ENCODE measurements at places on chromosomes 16 and 17.

GRCh38 chr17:62780951-62781350 lies 27.2 kb downstream of the MARCHF10 start:
- no peak for DNase-seq

DNA sequence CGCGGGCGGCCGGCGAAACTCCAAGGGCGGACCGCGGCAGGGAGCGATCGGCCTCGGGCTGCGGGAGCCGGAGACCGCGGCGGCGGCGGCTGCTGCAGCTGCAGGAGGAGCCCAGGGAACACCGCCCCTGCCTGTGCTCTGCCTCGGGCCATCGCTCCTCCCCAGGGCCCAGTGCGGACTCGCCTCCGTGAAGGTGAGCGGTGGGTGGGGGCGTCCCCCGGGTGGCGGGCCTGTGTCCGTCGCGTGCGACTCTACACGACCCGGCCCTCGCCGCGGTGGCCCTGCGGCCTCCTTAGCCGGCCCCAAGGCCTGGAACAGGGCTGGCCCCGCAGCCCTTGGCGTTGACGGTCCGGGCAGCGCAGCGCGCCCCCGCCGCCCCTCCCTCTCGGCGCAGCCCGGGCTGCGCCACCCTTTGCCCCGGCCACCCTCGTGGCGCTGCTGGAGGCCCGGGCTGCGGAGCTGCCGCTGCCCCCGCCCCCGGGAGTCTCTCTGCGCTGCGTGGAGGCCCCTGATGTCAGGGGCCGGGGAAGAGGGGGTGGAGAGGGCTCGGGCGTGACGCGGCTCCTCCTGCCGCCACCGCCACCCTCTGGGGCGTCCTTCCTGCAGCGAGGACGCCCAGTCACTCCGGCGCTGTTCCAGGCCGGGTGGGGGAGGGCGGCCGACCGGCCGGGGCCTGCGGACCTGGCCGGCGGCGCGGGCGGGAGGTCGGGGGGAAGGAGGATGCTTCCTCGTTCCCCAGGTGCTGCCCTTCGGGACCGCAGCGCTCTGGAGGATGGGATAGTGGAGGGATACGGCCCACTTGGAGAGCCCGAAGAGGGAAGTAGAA lies 485 bp downstream of the DYNLL2 start:
- peak; percentile 60 for DNase-seq

- DNase-seq, result no peak
Measured at GRCh38 chr17:75346906-75347305, 57.7 kb upstream of the SLC25A19 start.

DNA sequence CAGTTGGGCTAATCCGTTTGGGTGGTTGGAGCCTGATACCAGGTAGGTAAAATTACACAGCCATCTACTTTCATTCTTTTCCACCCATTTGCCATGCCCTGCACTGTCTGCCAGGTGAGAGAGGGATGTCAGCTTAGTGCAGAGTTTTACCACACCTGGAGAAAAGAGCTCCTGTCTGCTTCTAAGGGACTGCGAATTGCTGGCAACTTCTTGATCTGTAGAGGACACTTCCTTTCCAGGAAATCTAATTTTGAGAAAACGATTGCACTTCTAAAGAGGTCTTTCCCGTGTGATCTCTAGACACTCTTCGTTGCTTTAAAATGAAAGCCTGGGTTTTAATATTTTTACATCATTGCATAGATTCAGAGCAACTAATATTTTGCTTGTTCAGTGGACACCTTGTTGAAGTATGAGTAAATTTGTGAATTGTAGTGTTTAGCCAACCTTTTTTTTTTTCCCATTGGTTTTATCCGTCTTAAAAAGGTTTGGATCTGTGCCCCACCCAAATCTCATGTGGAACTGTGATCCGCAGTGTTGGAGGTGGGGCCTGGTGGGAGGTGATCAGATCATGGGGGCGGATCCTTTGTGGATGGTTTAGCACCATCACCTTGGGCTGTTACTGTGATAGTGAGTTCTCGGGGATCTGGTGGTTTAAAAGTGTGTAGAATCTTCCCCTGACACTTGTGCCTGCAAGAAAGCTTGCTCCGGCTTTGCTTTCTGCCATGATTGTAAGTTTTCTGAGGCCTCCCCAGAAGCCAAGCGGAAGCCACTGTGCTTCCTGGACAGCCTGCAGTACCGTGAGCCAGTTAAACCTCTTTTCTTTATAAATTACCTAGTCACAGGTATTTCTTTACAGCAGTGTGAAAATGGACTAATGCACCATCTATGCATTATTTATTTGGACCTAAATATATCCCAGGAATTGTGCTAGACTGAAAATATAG lies 104.6 kb downstream of the PRKCA start:
- no peak for DNase-seq

- no peak for DNase-seq
Measured at GRCh38 chr16:4481526-4481925, 5.3 kb downstream of the HMOX2 start.

DNA sequence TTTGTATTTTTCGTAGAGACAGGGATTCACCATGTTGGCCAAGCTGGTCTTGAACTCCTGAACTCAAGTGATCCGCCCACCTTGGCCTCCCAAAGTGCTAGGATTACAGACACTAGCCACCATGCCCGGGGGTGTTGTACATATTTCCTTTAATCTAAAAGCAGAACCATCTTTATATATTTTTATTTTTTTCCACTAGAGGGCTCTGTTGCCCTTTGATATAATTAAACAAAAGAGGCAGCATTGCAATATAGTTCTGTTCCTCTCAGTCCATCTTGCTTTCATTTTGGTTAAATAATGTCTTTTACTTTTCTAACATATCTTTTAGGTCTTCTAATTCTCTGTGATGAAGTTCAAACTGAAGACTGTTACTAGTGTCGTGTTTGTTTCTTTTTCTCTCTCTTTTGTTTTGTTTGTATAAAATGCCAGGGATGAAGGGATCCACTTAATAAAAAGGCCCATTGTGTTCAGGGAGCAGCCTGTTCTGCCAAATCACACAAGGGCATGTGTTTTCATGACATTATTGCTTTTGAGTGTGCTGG lies 23.4 kb downstream of the WWOX start:
- DNase-seq, result peak; percentile 70

GRCh38 chr17:54085934-54086333 lies 263.2 kb downstream of the KIF2B start:
- DNase-seq, result no peak

GRCh38 chr17:2372180-2372579 lies 28.7 kb downstream of the MNT start:
- no peak for DNase-seq

GRCh38 chr16:81618661-81619060 lies 160.4 kb upstream of the PLCG2 start:
- DNase-seq, result no peak

DNA sequence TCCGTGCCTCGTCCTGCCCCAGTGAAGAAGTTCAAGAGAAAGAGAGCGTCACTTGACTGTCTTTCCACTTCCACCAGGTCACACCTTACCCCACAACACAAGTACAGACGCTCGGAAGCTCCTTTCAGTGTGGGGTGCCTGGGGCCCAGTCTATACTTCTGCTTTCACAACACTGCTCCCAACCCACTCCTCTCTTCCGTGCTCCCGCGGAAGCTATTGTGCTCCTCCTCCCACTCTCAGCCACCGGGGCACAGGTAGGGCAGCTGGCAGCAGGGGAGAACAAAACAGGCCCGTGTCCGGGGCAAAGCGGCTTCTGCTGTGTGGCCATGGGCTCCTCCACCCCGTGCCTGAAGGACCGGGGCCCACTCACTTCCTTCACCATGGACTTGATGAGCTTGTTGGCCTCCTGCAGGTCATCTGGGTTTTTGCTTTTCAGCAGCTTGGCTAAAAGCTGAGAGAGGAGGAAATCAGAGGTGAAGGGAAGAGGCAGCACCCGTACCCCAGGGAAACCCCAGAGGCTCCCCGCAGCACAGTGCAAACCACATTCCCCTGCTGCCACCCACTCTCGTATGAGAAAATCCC lies 18.9 kb downstream of the GGA3 start:
- no peak for DNase-seq

DNA sequence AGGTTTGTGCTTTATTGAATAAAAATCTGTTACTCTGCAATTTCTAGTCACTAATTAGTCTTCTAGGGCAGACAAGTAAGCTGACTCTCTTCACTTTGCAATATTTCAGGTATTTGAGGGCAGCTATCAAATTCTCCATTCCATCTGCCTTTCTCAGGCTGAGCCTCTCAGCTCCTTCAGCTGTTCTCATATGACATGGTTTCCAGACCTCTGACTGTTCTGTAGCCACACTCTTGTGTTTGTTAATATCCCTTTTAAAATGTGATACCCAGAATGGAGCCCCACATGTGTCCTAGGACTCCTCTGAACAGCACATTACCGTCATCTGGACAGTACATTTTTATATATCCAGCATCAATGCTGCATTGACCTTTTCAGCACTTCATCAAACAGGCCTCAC lies 46.1 kb upstream of the MTMR4 start:
- DNase-seq, result no peak

GRCh38 chr16:5633845-5634440 lies 536.3 kb upstream of the EEF2KMT start:
- peak; percentile 24 for DNase-seq

DNA sequence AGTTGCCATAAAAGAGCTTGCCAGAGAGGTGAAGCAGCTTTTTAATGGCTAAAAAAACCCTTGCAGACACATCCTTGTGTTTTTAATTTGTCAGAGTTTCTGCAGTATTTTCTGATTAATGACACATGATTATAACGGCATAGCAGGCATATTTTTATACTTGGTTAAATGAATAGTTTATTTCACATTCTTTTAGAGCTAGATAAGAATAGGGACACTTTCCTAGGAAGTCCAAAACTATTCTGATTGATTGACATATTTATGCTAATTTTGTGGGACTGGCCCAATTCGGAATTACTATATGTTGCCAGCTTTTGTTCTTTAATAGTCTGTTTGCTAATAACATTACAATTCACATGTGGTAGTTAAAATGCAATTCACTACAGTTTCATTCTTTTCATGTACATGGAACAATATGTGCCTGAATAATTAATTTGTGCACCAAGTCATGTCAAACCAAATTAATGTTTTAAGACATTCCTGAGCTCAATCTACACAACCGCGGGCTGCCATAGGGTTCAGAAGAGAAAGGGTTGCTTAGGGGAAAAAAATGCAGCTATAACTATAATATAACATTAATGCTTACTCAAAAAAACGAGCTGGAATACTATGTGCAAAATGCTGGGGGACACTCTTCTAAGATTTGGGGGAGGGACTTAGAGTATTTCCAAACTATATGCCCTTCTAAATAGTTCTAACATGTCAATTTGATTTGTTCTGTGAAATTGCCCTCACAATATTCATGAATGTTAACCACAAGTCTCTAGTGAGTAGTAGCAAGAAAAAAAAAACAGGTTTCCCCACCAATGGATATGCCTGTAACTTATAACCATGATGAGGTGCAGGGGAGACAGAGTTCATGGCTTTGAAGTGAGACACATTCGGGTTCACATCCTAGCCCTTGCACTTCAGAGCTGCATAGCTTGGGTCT lies 305.4 kb downstream of the CEP112 start:
- no peak for DNase-seq

GRCh38 chr17:66461343-66461995 lies 159.1 kb downstream of the PRKCA start:
- DNase-seq, result no peak

GRCh38 chr17:38761612-38762011 lies 9.1 kb downstream of the PSMB3 start:
- DNase-seq, result no peak

DNA sequence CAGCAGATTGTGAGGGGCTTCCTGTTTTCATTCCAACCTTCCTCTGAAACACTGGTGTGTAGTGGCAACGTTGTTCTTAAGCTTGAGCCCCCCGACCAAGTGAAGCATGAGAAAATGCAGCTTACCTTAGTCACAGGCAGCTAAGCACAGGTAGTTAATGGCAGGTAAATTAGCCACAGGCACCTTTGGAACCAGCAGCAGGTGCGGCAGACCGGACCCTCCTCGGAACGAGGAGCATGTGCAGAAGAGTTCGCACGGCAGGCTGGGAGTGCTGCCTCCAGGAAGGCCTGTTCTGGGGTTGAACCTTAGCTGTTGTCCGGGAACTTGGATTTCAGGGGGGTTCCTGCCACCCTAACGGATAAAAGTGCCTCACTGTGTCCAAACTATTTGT lies 7.2 kb upstream of the IRF8 start:
- no peak for DNase-seq

DNA sequence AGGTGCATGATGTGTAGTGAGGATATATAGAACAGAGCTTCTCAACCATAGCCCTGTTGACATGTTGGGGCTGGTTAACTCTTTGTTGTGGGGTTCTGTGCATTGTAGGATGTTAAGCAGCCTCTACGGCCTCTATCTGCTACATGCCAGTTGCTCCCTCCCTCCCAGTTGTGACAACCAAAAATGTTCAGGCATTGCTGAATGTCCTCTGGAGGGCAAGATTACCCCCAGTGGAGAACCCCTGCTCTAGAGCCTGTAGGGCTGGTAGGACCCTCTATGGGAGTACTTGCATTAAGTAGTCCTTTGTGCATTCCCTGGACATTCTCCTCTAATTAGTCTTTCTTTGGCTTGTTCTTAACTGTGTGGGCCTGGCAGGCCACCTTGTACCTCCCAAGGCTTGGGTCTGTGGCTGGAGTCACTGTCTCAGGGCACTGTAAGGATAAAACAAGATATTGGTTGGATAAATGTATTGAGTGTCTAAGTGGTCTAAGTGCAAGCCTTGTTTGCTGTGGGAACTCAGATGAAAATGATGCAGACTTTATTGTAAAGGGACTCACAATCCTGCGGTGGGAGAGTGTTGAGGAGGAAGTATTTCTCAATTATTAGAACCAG lies 19.8 kb upstream of the MYO1D start:
- no peak for DNase-seq

DNA sequence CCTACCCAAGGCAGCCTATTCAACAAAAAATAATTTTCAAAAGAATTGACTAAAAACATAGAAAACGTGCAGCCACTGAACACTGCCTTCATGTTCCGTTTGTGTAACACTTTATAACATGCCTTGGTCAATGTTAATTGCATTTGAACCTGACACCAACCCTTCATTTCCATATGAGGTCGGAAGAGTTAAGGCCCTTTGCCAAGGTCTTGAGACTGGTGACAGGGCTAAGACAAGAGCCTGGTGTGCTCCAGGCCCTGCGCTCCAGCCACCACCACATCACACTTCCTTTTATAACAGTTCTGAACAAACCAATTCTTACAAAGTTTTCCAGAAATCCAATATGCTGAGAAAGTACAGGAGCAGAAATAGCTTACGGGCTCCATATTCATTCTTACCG lies 4.2 kb downstream of the BBS2 start:
- DNase-seq, result no peak

GRCh38 chr16:77690416-77690815 lies 31.9 kb upstream of the NUDT7 start:
- no peak for DNase-seq

- DNase-seq, result no peak
Measured at GRCh38 chr17:74147966-74148365, 55.5 kb upstream of the RPL38 start.

DNA sequence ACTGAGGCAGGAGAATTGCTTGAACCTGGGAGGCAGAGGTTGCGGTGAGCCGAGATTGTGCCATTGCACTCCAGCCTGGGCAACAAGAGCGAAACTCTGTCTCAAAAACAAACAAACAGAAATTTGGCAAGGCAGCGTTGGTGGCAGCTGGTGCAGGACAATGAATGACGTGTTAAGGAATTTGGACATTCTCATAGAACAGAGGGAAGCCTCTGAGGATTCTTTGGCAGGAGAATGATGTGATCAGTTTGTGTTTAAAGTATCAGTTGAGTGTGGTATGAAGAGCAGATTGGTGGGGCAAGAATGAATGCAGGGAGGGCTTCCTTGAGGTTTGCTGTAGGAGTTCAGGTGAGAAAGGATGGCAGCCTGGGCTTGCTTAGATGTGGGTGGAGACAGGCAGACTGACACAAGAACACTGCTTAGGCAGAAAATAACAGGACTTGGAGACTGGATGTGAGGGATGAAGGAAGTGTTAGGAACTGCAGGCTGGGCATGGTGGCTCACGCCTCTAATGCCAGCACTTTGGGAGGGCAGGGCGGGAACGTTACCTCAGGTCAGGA lies 4.8 kb downstream of the CYB5D2 start:
- DNase-seq, result no peak

Data from NCI-H1436 (cell line).